Activated CD4-positive, alpha-beta T cell treated with anti-CD3 and anti-CD28 coated beads, Interleukin-2, amount 10 ng/mL, durations not matched to agents 7 days and 5 days (primary cell): ENCODE measurements at places on chromosomes 3 and 15. TPM values are rescaled to one million over a fixed set of nuclear protein-coding genes. Genes with fewer than 3 reads are reported as not detected.

The CCR1 gene
- 6.4 TPM for total RNA-seq

The SCAANT1 gene
- not detected for total RNA-seq

DNA sequence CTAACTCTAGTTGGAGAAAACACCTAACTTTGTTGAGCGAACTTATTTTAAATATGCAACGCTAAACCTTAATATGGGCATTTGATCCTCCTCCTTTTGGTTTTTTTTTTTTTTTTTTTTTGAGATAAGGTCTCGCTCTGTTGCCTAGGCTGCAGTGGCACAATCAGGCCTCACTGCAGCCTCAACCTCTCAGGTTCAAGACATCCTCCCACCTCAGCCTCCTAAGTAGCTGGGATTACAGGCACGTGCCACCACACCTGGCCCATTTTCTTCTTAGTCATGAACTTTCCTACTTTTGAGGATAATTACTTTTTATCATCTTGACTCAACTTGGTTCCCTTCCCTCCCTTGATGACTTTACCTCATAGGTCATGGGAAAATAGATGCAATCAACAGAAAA is 3.9 kb downstream of the NUSAP1 start:
- no peak for DNase-seq

DNA sequence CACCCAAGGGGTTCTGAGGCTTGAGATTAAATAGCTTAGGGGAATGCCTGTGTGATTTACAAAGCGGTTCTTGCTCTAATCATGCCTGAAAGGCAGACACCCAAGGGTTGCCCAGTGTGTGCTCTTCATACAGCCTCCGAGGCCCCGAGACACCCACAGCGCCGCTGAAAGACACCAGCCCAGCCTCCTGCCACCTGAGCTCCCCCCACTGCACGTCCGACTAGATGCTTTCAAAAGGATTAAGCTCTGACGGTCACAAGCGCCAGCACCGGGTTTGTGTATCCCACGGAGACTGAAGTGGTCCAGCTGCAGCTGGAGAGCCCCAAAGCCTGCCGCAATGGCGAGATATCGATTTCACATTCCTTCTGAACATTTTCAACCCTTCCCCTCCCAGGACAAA is 50.3 kb downstream of the SPATA12 start:
- DNase-seq: no peak

GRCh38 chr15:95698230-95698629 is 632.3 kb upstream of the NR2F2 start:
- DNase-seq: no peak

- DNase-seq: no peak
Measured at GRCh38 chr3:132543011-132543739, 53.9 kb upstream of the ACKR4 start.

- no peak for DNase-seq
Measured at GRCh38 chr3:37982331-37982730, 8.3 kb upstream of the VILL start.

DNA sequence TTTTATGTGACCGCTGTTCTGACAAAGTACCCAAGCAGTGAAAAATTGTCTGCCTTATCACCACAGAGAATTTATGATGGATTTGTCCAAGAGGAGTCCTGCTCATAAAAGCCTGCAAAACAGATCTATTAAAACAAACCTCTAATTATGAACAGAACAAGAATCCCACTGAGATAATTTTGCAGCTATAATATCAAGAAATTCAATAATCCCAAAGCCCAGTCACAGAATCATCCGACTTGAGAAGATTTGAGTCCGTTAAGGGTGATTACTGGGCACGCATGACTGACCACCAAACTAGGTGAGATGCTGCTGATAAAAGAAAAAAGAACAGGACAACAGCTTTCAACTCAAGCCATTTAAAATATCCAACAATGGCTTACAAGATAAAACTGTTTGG is 231.0 kb upstream of the WNT5A start:
- DNase-seq: no peak

- DNase-seq: no peak
Measured at GRCh38 chr3:79247725-79248043, 520.1 kb downstream of the ROBO1 start.

DNA sequence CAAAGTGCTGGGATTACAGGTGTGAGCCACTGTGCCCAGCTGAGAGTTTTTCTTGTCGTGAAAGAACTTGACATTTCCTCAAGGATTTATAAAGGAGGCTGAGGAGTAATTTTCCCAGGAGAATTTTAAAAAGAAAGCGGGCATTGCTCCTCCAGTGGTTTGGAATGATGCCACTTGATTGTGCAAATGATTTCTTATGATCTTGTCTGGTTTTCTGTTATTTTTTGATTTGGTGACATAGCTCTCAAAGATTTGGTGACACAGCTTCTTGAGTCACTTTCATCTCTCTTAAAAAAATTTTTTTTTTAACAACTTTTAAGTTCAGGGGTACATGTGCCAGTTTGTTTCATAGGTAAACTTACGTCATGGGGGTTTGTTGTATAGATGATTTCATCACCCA is 24.6 kb upstream of the NFKBIZ start:
- DNase-seq: no peak

DNA sequence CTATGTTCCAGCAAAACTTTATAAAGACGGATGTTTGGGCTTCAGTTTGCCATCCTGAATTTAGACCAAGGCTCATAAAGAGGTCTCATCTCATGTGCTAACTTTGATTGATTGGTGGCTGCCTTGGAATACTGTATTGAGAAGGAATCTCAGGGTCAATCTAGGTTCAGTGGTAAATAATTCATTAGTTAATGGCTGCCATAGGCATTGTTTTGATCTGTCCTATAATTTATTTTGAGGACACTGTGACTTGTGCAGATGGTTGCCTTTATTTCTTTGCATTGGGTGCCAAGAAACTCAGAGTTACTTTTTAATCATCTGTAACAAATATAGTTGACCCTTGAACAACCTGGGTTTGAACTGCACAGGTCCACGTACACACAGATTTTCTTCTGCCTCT is 159.8 kb downstream of the B3GALNT1 start:
- DNase-seq: no peak

DNA sequence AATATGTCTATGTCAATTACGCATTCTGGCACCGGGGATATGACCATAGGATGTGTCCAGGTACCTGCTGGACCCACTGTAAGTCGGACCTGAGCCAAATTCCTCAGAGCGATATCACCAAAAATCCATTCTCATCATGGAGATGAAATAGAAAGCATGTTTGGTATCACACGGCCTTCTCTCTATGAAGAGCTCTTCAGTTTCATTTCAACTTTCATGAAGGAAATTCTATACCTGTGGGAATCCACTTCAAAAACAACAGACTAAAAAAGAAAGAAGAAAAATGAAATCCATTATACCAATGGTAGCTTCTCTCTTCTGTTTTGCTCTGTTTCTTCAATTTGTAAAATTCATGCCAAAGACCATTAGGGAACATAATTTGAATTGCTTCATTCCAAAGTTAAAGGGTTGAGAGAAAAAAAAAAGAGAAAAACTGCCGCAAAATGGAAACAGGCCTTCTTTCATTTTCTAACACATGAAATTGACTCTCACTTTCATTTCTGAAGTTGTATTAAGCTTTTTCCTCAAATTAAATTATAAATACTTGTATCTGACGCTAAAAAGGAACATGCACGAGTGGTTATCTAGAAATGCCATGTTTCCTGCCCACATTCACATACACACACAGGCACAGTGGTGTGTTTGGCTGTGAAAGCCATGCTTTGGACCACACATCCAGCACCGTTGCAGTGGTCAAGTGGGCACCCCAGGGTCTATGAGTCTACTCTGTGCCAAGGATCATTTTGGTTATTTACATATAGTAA is 46.9 kb upstream of the DIPK2A start:
- DNase-seq: no peak

DNA sequence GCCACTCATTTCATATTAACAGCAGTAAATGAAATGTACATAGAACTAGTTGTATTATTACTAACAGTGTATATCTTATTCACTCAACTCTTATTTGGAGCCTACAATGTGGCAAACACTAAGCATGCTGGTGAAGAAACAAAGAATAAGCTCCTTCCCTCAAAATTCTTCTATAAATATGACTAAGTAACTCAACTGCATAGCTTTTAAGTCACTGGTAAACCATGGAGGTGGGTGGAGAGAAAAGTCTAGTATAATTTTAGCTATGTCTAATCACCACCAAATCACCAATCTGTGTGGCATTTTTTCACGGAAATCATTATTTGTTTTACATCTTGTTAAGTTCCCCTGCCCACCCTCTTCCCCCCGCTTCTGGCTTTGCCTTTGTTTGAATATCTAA is 17.5 kb downstream of the COPS2 start:
- DNase-seq: no peak

GRCh38 chr15:85649372-85649771 is 145.4 kb downstream of the KLHL25 start:
- no peak for DNase-seq
